Stimulated activated CD8-positive, alpha-beta memory T cell treated with anti-CD3 and anti-CD28 coated beads, Interleukin-15, amount 100 ng/mL, for 1 hour (primary cell): ENCODE measurements at places on chromosomes 6 and 20.

DNA sequence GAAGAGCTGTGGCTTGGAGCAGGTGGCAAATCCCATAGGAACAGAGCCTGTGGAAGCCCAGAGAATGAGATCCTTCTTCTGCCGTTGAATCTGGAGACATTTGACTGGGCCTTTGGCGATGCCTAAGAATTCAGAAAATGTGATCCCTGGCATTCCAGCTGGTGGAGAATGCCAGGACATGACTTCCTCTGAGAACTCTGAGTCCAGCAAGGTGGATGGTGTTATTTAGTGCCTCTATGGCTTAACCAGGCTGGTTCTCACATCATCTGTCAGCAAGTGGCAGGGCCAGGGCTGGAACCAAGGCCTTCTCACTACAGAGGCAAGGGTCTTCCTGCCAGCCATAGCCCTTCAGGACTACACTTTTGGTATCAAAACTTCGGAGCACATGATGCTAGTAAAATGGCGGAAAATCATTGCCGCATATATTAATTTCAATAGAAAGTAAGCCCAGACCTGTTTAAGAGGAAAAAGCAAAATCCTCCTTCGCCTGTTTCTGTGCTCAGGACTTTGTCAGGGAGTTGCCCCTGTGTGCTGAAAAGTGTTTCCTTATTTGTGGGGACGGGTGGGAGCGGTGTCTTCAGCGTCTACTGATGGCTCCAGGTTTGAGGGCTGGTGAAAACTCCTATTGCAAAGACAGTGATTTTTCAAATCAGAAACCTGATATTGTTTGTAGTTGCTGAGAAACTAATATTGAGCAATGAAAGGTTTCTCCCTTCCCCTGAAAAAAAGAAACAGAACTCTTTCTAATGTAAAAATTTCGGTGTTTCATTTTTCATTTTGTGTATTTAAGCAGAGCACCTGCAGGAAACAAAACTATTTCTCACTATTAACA, 23.9 kb downstream of the DUSP22 start:
- DNase-seq = no peak

- DNase-seq = no peak
Observed at GRCh38 chr6:146739696-146740095, 140.9 kb downstream of the ADGB start.

DNA sequence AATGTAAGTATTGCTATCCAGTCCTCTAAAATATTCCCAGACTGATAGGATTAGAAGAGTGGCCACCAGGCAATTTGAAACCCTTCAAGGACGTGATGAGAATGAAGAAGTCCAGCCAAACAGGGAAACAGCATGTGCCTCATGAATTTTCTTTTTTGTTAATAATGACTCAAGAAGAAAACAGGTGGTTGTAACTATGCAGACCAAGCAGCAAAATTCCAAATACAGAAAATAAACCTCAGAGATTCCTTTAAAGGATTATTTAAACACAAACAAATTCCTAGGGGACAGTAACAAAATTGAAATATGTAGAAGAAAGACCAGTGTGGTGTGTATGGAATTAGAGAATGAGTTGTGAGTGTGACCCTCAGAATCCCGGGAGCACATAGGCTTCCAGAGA, 239.2 kb downstream of the KCNQ5 start:
- DNase-seq = no peak

DNA sequence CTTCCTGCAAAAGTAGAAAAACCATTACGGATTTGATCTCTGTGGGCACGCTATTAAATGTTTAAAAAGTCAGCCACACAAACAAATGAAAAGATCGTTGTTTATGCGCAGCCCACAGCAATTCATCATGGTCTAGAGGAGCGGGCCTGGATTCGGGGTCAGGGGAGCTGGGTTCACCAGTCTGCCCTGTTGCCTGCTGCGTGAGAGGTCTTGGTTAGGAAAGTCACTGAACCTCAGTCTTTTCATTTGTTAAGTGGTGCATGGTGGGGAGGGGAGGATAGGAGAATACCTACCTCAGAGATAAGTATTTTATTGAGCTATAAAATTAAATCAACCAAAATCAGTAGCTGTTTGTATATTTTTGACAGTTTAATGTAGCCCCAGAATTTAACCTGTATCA, 47.3 kb upstream of the FYN start:
- no peak for DNase-seq

GRCh38 chr20:11261533-11262000, 587.8 kb upstream of the JAG1 start:
- DNase-seq = no peak

GRCh38 chr20:62788607-62789006, 7.7 kb upstream of the MRGBP start:
- DNase-seq = no peak
